ENCODE measurements at places on chromosomes 13 and 19.

GRCh38 chr19:15894359-15894758, 3.5 kb downstream of the CYP4F2 start:
- DNase-seq, result no peak

- DNase-seq, result no peak
These were observed 44.0 kb downstream of the PHF11 start for GRCh38 chr13:49539746-49540145.

DNA sequence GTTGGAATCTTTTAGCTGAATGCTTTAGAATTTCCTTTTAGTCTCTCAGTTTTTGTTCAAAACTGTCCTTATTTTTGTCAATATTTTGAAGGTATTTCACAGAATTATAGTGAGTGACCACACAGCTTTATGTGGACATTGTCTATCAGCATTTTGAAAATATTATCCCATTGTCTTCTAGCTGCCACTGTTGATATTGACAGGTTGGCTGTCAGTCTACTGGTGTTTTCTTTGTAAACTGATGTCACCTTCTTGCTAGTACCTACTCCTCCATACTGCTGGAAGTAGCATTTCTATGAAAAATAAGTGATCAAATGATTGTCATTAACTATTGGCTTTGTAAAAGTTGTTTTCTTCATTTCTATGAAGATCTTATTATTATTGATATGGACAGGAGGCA, 256.8 kb downstream of the KLF12 start:
- DNase-seq, result no peak

GRCh38 chr13:82654861-82655855, 1227.1 kb downstream of the SLITRK1 start:
- peak; percentile 75 for DNase-seq

GRCh38 chr19:1130771-1131717, 27.2 kb downstream of the GPX4 start:
- DNase-seq, result peak; percentile 43

GRCh38 chr13:43767341-43767931, 19.3 kb downstream of the ENOX1 start:
- no peak for DNase-seq

GRCh38 chr13:23730251-23730650, 158.9 kb downstream of the MIPEP start:
- DNase-seq, result no peak

DNA sequence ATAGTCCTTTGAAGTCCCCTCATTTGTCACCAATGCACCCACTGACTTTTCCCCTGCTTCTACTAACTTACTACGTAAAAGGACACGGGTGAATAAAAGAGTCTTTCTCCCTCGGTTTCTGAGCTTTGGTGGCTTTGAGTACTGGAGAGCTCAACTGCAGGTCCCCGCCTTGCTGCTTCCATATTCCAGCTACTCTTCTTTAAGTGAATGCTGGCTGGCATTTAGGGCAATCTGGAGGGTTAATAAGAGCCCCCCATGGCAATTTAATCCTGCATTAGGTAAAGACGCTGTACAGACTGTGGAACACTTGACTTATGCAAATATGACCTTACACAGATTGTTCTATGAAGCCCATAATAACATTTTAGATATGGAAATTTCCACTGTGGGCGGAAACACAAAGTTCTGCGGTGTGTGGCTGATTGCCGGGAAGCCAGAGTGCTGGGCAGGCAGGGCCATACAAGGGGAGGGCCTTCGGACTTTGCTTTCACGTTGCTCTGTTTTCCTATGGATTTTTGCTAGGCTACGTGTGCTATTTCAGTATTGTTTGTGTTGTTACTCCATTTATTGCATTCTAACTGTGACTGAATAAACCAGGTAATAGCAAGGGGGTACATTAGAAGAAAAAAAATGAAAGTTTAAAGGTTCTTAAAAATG, 97.5 kb downstream of the SLC10A2 start:
- DNase-seq, result no peak

GRCh38 chr19:38792250-38793111, 3.5 kb downstream of the LGALS7B start:
- peak; percentile 4 for DNase-seq

- peak; percentile 82 for DNase-seq
These were observed 8.2 kb upstream of the MEIS3 start for GRCh38 chr19:47427241-47428176.

- DNase-seq, result no peak
These were observed 20.3 kb upstream of the GGACT start for GRCh38 chr13:100608906-100609305.

- no peak for DNase-seq
These were observed 1500.4 kb upstream of the MIR17HG start for GRCh38 chr13:89846926-89847585.

DNA sequence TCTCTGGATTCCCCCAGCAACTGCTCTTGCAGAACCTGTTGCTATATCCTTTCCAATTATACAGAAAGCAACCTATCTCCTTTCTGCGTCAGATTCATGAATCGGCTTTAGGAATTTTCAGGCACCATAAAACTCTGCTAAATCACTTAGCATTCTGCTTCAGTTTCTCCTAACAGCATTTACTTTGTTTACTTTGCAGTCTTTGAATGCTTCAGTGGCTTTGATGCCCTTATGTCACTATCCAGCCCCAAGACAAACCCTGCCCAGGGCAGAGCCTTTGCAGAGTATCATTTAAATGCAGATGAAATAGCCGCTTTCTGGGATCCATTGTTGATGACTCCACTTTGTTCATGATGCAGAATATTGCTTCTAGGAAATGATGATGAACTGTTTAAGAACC, 43.1 kb downstream of the SLITRK1 start:
- no peak for DNase-seq

DNA sequence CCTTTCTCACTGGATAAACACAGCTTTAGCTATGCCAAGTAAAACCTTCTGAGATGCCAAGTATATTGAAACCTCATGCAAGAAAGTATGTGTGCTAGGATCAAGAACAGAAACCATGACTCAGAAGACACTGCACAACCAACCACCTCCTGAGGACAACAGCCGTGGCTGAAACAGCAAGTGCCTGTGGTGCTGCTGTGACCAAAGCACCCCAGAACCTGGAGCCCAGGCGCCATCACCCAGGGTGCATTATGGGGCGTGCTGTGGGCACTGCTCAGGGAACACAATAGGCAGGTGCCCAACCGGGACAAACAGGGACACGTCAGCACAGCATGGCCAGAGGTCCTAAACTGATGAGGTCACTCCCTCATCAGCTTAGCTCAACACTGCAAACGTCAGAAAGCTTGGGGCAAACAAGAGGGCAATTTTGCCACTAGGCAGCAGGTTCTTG, 101.3 kb upstream of the SLC15A1 start:
- peak; percentile 85 for DNase-seq

GRCh38 chr13:21777166-21777565, 106.3 kb downstream of the FGF9 start:
- no peak for DNase-seq

GRCh38 chr13:97191615-97192014, 30.5 kb upstream of the MBNL2 start:
- DNase-seq, result no peak

- DNase-seq, result no peak
These were observed 1567.8 kb upstream of the SLC10A2 start for GRCh38 chr13:104634016-104634415.

Data from adipocyte (in vitro differentiated cells).